Retinal pigment epithelial cell (primary cell): ENCODE measurements at places on chromosomes 11 and 22.

- no peak for DNase-seq
Observed at GRCh38 chr11:119180729-119181676, 4.3 kb upstream of the NHERF4 start.

- no peak for DNase-seq
Observed at GRCh38 chr11:17414317-17414737, 25.9 kb upstream of the KCNJ11 start.

DNA sequence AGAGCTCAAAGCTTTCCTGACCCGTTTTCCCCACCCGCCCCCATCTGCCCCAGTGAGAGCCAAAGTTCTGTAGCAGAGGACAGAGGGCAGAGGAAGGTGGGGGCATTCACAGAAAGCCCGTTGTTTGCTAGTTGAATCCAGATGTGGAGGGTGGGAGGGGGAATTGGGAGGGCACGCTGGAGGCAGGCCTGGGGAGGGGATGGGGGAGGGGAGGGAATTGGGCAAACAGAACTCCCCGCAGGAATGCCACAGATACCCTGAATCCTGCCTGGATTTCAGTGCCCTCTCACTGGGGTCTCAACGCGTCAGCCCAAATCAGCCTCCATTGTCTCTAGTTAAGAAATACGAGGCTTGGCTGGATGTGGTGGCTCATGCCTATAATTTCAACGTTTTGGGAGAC, 12.9 kb upstream of the OAF start:
- no peak for DNase-seq

DNA sequence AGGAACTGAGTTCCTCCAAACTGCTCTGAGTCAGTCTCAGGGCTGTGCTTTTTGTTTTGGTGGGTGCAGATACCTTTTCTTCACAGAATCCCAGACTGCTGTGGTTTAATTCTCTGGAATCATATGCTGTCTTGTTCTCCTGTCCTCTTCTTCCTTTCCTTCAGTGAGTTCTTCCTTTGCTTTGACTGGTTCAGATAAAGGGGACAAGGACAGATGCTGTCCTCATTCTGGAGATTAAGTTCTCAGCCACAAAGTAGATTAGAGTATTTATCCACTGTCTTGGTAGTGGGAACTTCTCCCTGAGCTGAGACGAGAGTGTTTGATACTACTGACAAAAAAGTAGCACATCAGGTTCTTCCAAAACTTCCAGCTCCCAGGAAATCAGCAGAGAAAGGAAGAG, 13.3 kb downstream of the ZDHHC5 start:
- no peak for DNase-seq

DNA sequence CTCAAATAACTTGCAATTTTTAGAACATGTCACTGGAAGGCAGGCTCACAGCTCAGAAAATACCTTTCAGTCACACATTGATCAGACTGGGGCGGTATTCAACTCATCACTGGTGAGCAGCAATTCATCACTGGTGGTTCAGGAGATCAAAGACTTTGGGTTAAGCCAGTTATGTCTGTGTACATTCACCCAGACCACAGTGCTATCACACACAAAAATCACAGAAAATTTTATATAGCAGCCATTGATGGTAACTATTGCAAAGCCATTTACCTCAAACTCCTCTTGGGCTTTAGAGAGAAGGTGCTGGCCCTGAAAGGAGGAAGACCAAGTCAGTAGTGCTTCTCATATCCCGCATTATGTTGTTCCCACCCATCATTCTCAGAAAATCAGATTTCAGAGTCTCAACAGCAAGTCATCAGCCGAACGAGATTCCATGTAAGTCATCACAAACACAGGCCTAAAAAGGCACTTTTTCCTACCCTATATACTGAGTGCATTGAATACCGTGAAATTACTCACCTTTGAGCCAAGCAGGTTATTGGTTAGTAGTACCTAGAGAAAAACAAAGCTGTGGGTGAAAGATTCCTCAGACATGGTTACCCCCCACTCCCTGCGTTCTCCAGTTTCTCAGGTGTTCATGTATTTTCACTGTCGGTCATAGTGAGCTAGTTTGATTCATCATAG, 14.0 kb upstream of the WDR74 start:
- DNase-seq = no peak

- no peak for DNase-seq
Observed at GRCh38 chr11:121159741-121160140, 58.7 kb downstream of the TECTA start.
